Non-pigmented ciliary epithelial cell (primary cell): ENCODE measurements at places on chromosomes 1 and 21.

GRCh38 chr1:2143814-2144500 is 50.6 kb downstream of the FAAP20 start:
- DNase-seq: no peak

- DNase-seq: no peak
These were observed 1401.7 kb downstream of the NCAM2 start for GRCh38 chr21:22399681-22400514.

DNA sequence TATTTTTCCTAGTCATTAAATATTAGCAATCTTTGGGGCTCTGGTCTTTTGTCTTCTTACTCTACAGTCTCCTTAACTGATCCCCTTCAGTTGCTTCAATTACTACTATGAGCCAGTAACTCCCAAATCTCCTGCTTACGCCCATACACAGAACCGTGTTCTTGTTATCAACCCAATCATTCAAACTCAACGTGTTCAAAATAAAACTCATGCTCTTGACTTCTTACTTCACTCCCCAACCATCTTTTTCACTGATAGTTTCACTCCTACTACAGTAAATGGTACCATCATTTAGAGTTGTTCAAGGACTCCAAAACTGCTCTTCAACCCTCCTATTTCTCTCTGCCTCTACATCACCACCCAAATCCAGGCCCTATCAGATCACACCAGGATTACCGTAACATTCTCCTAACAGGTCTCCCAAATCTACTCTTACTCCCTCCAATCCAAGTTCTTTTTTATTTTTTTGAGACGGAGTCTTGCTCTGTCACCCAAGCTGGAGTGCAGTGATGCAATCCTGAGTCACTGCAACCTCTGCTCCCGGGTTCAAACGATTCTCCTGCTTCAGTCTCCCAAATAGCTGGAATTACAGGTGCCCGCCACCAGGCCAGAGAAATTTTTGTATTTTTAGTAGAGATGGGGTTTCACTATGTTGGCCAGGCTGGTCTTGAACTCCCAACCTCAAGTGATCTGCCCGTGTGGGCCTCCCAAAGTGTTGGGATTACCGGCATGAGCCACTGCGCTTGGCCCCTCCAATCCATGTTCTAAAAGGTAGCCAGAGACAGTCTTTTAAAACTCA is 3.0 kb downstream of the YARS1 start:
- DNase-seq: no peak

- DNase-seq: peak; percentile 62
These were observed 167.1 kb downstream of the LYPLAL1 start for GRCh38 chr1:219340796-219341195.

- no peak for DNase-seq
These were observed 61.5 kb downstream of the TNN start for GRCh38 chr1:175129182-175129581.

DNA sequence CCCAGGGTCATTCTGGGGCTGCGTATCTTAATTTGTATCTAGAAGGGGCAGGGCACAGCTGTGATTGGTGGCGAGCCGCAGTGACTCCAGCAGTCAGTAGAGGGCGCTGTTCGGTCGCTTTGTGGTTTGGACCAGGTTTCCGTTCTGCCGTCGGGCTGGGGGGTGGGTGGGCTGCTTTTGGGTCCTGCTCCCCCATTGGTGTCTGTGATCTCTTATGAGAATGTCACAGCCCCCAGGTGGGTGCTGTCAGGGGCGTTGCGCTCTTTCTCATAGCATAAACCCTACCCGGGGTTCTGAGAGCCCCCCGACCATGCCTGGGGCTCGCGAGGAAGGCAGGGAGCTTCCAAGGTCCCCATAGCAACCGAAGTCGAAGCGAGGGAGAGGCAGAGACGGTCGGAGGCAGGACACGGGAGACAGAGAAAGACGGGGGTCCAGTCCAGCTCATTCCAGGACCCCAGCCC is 5.4 kb downstream of the TFF3 start:
- no peak for DNase-seq

DNA sequence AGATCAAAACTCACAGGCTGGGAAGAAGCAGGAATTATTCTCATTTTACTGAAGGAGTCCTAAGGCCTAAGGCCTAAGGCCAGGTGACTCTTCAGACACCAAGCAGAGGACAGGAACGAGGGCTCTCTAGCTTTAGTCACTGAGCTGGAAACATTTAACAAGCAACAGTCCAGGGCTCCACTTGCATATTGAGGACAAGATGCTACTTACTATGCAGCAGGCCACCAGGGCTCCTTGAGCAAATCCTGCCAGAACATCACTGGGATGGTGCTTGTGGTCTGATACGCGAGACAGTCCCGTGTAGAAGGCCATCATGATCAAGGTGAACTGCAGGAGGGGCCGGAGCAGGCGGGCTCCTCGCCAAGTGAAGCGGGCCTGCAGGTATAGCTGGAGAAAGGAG is 67.6 kb downstream of the PLPP3 start:
- DNase-seq: no peak

- DNase-seq: no peak
These were observed 27.1 kb upstream of the POU3F1 start for GRCh38 chr1:38073534-38074301.

GRCh38 chr1:93574991-93575390 is 106.6 kb downstream of the BCAR3 start:
- DNase-seq: no peak

DNA sequence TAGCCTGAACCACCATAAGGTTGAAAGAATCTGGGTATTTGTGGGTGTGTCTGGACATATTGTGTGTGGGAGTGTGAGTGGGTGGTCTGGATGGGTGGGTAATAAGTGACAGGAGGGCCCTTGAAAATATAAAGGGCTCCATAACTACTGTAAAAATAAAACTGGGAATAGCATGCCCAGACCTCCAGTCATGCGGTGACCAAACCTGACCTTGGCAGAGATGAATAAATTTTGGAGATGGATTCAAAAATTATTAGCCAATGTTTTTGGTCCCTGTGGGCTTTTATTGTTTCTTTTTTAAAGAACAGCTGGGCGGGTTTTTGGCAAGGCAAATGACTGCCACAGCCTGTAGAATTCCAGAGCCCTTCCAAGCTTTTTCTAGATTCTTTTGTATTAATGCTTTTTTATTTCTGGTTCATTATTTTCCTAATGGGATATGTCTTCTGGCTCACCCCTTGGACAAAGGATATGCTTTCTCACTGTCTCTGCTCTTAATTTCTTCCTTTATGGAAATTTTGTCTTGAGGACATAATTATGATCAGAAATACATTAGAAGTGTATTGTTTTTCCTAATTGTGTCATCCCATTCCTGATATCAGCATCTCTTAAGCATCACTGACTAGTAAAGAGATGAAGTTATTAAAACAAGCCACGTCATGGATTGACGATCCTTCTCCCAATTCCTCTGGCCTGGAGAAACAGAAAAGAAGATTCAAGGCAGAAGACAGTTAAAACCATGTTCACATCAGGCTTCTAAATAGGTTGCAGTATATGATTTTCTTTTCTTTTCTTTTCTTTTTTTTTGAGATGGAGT is 69.5 kb downstream of the NTMT2 start:
- DNase-seq: no peak

GRCh38 chr1:65281846-65282245 is 27.5 kb upstream of the DNAJC6 start:
- no peak for DNase-seq

GRCh38 chr1:109655615-109656519 is at the start of gene GSTM4:
Gene GSTM4 (plus strand): TSS chr1:109656099. CDS start chr1:109656390, 291 bp downstream.
- no peak for DNase-seq

- no peak for DNase-seq
These were observed 28.2 kb downstream of the CHD1L start for GRCh38 chr1:147270721-147271120.
